AG10803 (cell line): ENCODE measurements at places on chromosomes 11 and 22.

GRCh38 chr11:70643642-70644041 lies 245.3 kb downstream of the CTTN start:
- no peak for DNase-seq

DNA sequence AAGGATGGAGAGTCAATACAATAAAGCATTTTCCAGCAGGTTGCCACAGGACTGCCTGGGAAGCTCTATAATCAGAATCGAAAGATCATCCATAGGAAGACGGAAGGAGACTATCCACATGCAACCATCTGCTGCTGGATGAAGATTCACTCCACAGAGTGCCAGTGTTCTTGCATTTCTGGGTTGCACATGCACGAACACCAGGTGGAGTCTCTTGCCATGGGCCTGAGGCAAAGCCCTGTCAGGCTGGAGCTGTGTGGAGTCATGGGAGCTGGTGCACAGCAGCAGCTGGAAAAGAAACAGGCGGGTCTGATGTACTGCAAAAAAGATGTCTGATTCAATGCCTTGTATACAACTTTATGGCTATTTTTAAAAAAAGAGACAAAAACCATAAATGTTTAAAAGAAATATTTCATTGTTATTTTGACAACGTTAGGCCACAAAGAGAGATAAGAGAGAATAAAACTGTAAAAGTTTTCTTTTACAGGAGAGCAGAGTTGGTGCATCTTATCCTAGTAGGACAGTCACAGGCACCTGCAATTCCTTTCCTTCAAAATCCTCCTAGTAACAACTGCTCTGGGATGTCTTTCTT lies 12.9 kb upstream of the FAT3 start:
- peak; percentile 55 for DNase-seq

DNA sequence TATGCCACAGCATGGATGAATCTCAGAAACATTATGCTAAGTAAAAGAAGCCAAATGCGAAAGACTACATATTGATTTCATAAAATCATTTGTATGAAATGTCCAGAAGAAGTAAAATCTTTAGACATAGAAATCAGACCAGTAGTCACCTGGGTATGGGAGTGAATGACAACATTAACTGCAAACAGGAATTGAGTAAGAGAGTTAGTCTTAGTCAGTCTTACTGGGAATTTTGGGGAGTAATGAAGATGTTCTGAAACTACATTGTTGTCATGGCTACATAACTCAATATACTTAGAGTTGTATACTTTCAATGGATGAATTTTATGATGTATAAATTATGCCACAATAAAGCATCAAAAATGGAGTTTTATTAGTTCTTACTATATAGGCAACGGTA lies 107.8 kb upstream of the CHORDC1 start:
- DNase-seq: no peak

DNA sequence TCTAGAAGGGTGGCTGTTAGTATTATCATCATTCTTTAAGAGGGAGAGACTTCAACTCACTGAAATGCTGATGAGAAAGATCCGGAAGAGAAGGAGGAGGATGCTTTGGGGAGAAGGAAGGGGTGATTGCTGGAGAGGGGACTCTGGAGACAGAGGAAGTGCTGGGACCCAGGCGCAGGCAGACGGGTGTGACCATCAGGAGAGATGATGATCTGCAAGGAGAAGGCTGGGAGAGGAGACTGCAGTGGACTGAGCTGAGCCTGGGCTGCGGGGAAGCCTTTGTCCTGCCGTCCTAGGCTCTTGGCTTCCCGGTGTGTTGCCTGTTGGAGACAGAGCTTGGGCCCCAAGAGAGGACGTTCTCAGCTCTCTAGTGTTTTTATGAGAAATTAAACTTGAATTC lies 22.6 kb downstream of the RASD2 start:
- no peak for DNase-seq

GRCh38 chr11:18754308-18754707 lies 28.3 kb upstream of the IGSF22 start:
- DNase-seq: no peak

DNA sequence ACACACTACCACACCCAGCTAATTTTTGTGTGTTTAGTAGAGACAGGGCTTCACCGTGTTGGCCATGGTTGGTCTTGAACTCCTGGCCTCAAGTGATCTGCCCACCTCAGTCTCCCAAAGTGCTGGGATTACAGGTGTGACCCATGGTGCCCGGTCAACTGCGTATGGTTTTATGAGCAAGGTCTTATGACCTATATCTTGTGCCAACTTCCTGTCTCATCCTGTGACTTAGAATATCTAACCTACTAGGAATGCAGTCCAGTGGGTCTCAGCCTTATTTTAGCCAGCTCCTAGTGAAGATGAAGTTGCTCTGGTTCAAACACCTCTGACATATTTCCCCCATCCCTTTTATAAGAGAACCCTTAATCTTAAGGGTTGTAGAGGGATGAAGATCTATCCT lies 66.1 kb upstream of the OR5AN1 start:
- no peak for DNase-seq

GRCh38 chr11:66840317-66841091 lies 2.7 kb upstream of the RCE1 start:
- DNase-seq: no peak

- no peak for DNase-seq
These were observed 81.9 kb upstream of the RCN1 start for GRCh38 chr11:32008880-32009551.

DNA sequence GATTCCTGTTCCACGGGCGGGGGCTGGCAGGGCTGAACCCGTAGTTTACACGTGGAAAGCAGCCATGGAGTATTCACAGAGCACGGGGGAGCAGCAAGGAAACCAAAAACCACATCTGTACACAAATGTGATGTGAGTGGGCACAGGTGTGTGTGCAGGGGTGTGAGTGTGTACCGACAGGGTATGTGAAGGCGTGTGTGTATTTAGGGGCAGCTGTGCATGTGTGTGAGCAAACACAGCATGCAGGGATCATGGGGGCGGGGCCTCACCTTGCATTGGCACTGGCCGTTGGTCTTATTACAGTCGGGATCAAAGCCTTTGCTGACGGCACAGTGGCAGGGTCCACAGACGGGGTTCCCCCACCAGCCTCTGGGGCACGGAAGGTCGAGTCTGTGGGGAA lies 58.4 kb downstream of the TRMU start:
- no peak for DNase-seq

GRCh38 chr11:68340784-68341556 lies 28.6 kb downstream of the LRP5 start:
- DNase-seq: no peak

- DNase-seq: no peak
These were observed 12.3 kb downstream of the PAX6 start for GRCh38 chr11:31798554-31799434.

GRCh38 chr11:105577641-105578040 lies 32.2 kb upstream of the GRIA4 start:
- DNase-seq: no peak

- no peak for DNase-seq
These were observed 14.3 kb upstream of the CRY2 start for GRCh38 chr11:45832811-45833441.

DNA sequence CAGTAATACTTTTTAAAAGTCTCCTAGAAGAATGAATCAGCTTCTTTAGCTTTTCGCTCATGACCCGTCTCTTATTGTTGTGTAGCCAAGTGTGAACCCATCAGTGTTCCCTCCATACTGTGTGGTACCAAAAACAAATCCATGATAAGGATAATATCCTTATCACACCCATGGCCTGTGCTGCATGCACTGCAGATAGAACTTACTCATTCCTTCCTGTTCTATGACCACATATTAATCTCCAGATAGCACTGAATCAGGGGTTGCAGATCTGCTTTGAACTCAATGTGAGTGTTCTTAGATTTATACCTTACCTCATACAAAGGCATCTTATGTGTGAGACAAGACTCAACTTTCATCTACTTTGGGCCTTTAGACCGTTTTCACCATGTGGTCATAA lies 373.4 kb downstream of the JRKL start:
- DNase-seq: no peak

GRCh38 chr11:120128392-120129119 lies 9.4 kb downstream of the TRIM29 start:
- peak; percentile 76 for DNase-seq

- DNase-seq: no peak
These were observed 26.4 kb upstream of the ZBTB16 start for GRCh38 chr11:114033066-114033465.

DNA sequence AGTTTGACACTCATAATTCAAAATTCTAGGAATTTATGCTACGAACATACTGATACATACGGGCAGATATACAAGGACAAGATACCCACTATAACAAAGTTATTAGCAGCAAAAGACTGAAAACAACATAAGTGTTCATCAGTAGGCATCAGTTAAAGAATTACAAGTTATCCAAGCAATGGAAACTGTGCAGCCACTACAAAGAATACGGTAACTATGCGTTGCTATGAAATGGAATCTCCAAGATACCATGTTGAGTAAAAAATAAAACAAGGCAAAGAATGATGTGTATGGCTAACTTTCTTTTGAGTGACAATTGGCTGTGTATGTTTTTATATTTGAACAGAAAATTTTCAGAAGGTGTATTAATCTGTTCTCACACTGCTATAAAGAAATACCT lies 151.7 kb downstream of the ADAMTS15 start:
- peak; percentile 31 for DNase-seq

- DNase-seq: no peak
These were observed 48.1 kb downstream of the WNT7B start for GRCh38 chr22:45928726-45929368.

GRCh38 chr11:134571301-134571700 lies 159.3 kb upstream of the B3GAT1 start:
- no peak for DNase-seq

- DNase-seq: peak; percentile 68
These were observed 41.4 kb upstream of the NFAM1 start for GRCh38 chr22:42473484-42474193.

DNA sequence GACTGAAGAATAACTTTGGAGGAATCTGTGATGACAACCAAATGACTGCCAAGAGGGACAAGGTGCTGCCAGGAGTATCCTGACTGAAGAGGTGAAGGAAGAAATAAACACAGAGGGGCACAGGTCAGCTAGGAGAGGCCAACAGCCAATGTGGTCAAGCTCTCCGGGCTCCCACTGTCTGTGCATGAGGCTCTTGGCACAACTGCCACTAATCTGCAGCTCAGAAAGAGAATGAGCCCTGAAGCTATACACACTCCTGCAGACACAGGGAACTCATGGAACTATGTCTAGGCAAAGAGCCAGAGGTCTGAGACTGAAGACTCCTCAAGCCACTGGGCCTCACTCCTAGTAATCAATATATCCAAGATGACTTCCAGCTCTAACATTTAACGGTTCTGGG lies 7.0 kb downstream of the THRSP start:
- DNase-seq: no peak

GRCh38 chr11:14181121-14181520 lies 177.9 kb downstream of the RRAS2 start:
- no peak for DNase-seq

- no peak for DNase-seq
These were observed 78.4 kb upstream of the TP53I11 start for GRCh38 chr11:45028911-45029682.

GRCh38 chr11:95531116-95531515 lies 258.5 kb downstream of the FAM76B start:
- peak; percentile 93 for DNase-seq

DNA sequence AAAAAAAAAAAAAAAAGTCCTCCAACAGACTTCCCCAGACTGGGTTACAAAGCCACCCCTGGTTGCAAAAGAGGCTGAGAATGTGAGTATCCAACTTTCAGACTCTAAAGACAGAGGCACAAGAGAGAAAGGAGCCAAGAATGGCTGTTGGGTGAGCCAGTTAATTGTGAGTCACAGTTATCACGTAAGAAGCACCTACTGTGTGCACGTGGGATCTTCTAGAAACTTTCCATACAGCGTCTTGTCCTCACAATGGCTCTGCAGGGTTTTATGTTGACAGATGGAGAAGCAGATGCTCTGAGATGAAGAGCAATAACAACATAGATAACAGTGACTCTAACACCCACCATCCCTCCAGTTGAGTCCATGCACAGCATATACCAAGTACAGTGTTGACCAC lies 41.0 kb downstream of the CD82 start:
- DNase-seq: no peak

- DNase-seq: peak; percentile 50
These were observed 14.4 kb downstream of the DNAJB13 start for GRCh38 chr11:73965076-73965763.

DNA sequence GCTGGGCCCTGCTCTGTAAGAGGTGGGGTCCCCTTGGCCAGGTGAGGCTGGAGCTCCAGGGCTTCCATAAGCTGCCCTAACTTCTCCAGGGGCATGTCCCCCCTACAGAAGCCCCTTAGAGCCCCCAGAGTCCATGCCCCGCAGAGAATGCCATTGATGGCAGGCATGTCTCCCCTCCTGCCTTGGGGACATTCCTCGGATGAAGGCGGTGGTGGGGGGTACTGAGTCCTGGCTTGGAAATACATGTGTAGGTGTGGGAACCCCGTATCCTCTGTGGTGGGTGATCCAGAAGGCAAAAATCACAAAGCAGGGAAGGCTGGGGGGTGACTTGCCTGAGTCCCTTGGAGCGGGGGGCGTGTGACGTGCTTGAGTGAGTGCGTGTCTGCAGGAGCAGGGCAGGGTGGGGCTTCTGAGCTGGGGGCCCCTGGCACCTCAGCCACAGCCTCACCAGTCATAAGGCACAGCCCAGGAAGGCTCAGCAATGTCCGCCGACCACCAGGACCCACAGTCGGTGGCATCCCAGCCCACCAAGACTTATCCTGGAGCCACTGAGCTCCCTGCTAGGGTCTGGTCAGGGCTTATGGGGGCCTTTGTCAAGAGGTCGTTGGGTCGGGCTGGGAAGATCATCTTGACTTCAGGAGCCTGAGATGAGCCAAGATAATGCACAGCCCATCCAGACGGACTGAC lies 69.8 kb upstream of the KCNQ1OT1 start:
- DNase-seq: no peak

- DNase-seq: peak; percentile 34
These were observed 82.2 kb downstream of the TRAF6 start for GRCh38 chr11:36427876-36428275.

GRCh38 chr22:22687638-22688500 lies 43.5 kb downstream of the GGTLC2 start:
- peak; percentile 57 for DNase-seq

DNA sequence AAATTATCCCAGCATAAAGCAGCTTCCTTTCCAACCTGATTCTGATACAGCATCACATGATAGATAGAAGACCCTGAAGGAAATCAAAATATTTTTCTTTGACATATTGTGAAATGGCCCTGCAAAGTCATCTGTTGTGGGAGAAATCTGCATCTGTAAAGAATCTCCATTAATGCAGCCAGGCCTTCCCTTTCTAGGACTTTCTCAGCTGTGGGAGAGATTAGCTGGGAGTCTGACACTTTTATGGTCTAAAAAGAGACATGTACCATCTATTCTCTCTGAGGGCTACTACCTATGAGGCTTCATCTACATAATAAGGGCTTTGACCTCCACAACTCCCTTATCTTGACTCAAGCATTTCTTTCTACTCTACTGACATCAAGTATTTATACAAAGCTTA lies 238.1 kb downstream of the SWAP70 start:
- DNase-seq: peak; percentile 46
